Naive thymus-derived CD4-positive, alpha-beta T cell (primary cell): ENCODE measurements at places on chromosomes 11 and 22. TPM values are rescaled to one million over a fixed set of nuclear protein-coding genes. Genes with fewer than 3 reads are reported as not detected.

ZNRF3 gene
- 0.79 TPM for total RNA-seq

DNA sequence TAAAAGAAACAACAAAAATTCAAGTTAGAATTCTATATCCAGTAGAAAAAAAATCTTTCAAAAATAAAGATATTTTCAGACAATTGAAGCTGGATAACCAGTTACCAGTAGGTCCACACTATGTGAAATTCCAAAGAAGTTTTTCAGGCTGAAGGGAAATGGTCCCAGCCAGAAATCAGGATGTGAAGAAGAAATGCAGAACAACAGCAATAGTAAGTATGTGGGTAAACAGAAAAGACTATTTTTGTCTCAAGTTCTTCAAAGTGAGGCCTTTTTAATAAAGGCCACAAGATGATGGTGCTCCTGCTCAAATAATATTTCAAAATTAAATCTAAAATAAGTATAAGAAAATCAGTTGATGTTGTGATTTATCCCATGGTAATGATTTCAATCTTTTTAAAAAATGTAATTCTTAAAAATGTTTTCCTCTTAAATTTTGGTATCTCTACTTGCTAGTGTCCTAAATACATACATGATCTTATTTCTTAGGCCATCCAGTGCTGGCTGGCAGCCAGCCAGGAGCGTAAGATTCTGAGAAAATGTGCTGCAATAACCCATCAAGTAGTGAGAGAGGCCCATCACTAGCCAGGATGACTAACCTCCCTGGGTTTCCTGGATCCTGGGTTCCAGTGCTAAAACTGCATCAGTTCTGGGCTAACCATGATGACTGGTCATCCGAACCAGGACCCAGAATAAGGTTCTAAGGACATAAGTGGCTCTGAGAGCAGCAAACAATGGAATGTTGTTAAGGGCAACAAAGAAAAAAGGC is 15.6 kb upstream of the UCP3 start:
- DNase-seq: no peak
- no peaks in the 10 kb centered on the region for H3K27me3 ChIP-seq
- H3K27ac ChIP-seq: no peak overlapping the region

GRCh38 chr11:26149585-26149984 is 182.3 kb upstream of the ANO3 start:
- H3K27ac ChIP-seq: no peak overlapping the region
- H3K27me3 ChIP-seq: no peaks in the 10 kb centered on the region
- H3K4me1 ChIP-seq: no peaks in the 10 kb centered on the region
- no peak overlapping the region for H3K4me3 ChIP-seq
- H3K36me3 ChIP-seq: no peaks in the 10 kb centered on the region
- DNase-seq: no peak

- DNase-seq: no peak
- H3K27ac ChIP-seq: no peak overlapping the region
- no peaks in the 10 kb centered on the region for H3K27me3 ChIP-seq
- H3K36me3 ChIP-seq: no peaks in the 10 kb centered on the region
- no peak overlapping the region for H3K4me3 ChIP-seq
Observed at GRCh38 chr11:128279866-128280265, 307.5 kb downstream of the ETS1 start.

GRCh38 chr11:60918939-60919265 is 4.9 kb downstream of the TMEM109 start:
- H3K4me1 ChIP-seq: peaks cover 14% of the 10 kb centered on the region
- no peaks in the 10 kb centered on the region for H3K27me3 ChIP-seq
- H3K4me3 ChIP-seq: no peak overlapping the region
- H3K36me3 ChIP-seq: peaks cover 12% of the 10 kb centered on the region
